Stimulated activated CD8-positive, alpha-beta memory T cell treated with anti-CD3 and anti-CD28 coated beads, Interleukin-7, amount 100 ng/mL, for 1 hour (primary cell): ENCODE measurements at places on chromosomes 12 and 14.

GRCh38 chr12:100251917-100252316, 15.0 kb downstream of the DEPDC4 start:
- no peak for DNase-seq

- DNase-seq: peak; percentile 84
Observed at GRCh38 chr12:48852734-48853688, 1.0 kb upstream of the DDX23 start.

- no peak for DNase-seq
Observed at GRCh38 chr14:33376510-33376909, 437.8 kb downstream of the NPAS3 start.

DNA sequence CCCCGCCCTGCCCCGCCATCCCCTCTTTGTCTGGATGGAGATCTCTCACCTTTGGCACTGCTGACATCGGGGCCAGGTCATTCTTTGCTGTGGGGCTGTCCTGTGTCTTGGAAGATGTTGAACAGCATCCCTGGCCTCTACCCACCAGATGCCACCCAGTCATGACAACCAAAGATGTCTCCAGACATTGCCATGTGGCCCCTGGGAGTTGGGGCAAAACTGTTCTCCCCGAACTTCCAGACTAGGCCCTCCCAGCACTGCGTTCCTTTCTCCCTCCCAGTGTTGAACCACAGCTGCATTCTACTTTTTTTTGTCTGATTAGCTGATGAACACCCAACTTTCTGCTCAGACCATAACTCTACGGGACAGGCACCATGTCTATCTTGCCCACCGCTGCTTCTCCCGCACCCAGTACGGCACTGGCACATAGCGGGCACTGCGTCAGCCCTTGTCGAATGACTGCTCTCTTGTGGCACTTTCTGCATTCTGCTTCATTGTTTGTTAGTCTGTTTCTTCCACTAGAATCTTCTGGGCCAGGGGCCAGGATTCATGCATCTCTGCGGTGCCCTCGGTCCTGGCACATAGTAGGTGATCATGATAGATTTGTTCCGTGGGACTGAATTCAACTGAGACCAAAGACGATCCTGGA, 13.1 kb upstream of the MYL2 start:
- DNase-seq: no peak

GRCh38 chr14:95232894-95233584, 75.7 kb upstream of the DICER1 start:
- DNase-seq: no peak
